Epithelial cell of proximal tubule (primary cell): ENCODE measurements at places on chromosomes 4 and X. TPM values are rescaled to one million over a fixed set of nuclear protein-coding genes. Genes with fewer than 3 reads are reported as not detected.

DNA sequence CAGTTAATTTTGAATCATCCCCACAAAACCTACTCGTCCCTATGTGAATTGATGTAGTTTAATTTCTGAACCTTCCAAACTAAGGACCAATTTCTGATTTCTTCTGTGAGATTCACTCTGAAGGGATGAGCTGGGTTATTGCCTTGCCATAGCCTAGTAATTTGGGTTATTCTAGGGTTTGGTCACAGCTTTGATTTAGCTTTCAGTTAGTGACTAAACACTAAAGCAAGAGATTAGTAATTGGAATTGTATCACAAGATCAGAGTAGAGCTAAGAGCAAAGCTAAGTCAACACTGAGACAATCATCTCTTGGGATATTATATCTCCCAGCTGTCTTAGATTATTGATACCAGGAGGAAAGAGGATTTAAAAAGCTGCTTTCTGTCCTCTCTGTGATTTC, 588.0 kb downstream of the CCSER1 start:
- peak; percentile 30 for DNase-seq

- DNase-seq = no peak
Observed at GRCh38 chr4:168871632-168872031, 138.4 kb downstream of the CBR4 start.

- no peak for DNase-seq
Observed at GRCh38 chrX:150455215-150455608, 92.1 kb downstream of the MAMLD1 start.

DNA sequence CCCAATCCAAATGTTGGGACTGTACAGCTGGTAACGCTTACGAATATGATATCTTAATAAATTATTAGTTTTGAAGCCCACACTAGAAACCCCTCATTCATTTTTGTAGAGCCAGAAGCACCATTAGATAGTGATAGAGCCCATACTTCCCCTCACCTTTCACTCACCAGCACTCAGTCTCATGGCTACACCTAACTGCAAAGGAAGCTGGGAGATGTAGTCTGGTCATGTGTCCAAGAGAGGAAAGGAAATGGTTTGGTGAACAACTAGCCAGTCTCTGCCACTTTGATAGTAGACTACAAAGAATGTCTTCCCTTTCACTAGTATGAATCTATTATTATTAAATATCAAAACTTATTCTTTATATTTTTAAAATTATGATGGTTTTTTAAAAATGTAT, 77.1 kb upstream of the EGFL6 start:
- no peak for DNase-seq

DNA sequence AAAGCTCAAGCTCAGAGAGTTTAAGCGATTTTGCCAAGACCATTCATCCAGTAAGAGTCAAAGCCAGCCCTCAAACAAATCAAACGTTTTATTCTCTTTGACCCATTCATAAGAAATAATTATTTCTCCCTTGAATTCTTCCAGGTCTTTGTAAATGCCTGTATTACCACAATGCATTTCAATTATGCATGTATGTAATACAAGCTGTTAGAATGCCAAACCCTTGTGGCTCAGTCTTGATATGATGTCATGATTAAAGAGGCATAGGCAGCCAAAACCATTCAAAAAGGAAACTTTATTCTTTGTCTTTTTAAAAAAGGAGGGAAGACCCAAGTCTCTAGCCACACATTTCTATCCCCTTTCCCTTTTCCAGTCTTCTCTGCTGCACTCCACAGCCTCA, 56.5 kb upstream of the PGM2 start:
- no peak for DNase-seq

DNA sequence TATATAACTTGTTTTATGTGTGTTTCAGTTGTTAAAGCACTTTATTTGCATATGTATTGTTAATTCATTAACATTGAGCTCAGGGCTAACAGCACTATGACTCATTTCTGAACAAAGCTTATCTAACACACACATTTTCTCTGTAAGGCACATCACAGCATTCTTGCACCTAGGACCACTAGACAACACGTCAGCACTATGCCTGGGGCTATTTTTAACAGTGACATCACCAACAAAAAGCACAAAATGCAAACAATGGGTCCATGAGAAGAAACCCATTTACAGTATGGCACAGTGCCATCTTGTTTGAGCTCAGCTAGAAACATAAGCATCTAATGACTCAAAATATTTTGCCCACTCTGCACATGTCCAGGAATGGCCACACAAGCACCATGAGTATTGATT, 124.4 kb downstream of the RELL1 start:
- no peak for DNase-seq

- DNase-seq = no peak
Observed at GRCh38 chrX:49919617-49920016, 2.8 kb upstream of the CLCN5 start.

GRCh38 chrX:155715141-155715540, 102.4 kb upstream of the TMLHE start:
- DNase-seq = no peak

DNA sequence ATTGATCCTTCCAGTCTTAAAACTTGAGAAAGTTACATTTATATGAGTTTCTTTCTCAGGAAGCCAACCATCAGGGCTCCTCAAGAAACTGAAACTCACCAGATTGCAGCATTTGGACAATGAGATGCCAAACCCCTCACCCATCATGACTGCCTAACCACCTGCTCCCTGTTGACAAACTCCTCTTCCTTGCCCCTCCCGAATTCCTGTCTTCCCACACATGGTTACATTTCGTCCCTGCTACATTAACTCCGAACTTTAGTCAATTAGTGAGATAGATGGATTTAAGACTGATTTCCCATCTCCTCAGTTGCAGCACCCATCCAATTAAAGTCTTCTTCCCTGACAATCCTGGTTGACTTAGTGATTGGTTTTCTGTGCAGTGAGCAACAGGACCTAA, 118.7 kb downstream of the ZNF330 start:
- peak; percentile 45 for DNase-seq

DNA sequence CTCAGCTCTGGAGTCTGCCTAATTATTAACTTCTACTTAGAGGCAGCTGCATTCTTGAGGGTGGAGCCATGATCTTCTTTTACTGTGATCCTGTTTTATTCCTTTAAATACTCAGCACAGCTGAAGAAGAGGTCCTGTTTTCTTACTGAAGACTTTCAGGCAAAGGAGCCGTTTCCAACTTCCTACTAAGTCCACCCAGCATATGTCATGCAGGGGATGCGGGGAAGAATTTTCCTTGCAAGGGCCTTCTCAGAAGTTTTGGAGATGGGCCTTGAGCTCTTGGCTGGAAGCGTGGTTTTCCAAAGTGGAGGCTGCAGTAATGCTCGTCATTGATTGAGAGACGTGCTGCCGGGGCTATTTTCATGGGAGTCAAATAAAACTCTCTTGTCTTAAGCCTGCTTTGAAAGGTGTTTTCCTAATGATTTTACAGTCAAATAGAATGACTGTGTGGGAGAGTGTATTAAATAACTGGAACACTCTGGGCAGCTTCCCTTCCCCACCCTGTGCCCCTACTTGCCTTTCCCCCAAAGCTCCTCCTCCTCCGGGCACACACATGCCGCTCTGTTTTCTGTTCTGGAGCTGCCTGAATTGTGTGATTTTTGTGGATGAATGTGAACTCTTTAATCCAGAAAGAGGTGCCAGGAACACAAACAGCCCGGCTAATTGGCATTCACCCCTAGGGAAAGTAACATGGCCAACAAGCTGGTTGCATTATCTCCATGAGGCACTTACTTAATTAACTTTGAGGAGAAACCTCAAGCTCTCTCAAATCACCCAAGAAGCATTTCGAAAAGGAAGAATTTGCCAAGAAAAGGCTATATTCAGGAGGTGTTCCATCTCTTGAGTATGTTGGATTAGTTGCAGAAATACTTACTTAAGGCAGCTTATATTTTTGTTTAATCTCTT, 28.1 kb downstream of the FGF2 start:
- DNase-seq = no peak

DNA sequence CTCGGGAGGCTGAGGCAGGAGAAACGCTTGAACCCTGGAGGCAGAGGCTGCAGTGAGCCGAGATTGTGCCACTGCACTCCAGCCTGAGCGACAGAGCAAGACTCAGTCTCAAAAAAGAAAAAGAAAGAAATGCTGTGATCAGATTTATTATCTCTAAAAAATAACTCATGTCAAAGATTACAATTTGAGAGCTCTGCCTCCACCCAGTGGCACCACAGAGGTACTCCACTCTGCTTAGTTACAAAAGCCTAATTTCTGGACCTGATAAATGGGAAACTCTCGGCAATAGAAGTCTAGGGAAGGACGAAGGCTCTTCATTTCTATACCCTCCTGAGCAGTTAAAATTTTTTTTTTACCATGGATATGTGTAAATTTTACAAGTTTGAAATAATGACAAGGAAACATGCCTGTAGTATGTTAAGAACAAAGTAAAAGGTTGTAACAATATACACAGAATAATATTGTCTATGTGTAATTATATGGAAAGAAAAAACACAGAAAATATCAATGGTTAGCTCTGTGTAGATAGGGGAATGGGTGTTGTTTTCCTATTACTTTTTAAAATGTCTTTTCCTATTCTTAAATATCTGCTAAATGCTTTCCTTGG, 149.8 kb downstream of the STIM2 start:
- DNase-seq = no peak

The CLDN34 gene
- not detected in 2 replicates for total RNA-seq

The PABPC1L2A gene
- not detected in 2 replicates for total RNA-seq

The BMP3 gene
- total RNA-seq = 0.06 TPM in 1 of 2 replicates, not detected in the other

The IL21 gene
- not detected in 2 replicates for total RNA-seq

The POU4F2 gene
- not detected in 2 replicates for total RNA-seq

The EMCN gene
- not detected in 2 replicates for total RNA-seq
